ENCODE measurements at places on chromosomes 3 and 15.

- no peak for DNase-seq
These were observed 7.9 kb downstream of the MESP2 start for GRCh38 chr15:89783861-89784685.

DNA sequence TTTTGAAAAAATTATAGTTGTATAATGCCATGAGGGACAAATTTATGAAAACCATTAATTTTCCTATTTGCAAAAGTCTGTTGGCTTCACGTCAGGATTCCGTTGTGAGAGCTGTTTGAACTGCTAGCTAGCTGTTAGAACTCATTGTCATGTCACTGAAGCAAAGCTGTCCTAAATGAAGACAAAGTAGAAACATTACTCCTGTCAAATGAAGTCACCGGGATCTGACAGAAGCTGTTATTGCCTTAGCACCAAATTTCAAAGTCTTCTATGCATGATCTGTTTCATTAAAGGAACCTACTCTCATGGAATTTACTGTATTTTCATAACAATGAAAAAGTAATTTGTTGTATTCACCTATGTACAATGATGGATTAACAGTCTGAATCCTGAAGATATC lies 479.8 kb downstream of the PLOD2 start:
- DNase-seq = no peak

GRCh38 chr15:74389241-74390048 lies 22.0 kb upstream of the CYP11A1 start:
- no peak for DNase-seq

DNA sequence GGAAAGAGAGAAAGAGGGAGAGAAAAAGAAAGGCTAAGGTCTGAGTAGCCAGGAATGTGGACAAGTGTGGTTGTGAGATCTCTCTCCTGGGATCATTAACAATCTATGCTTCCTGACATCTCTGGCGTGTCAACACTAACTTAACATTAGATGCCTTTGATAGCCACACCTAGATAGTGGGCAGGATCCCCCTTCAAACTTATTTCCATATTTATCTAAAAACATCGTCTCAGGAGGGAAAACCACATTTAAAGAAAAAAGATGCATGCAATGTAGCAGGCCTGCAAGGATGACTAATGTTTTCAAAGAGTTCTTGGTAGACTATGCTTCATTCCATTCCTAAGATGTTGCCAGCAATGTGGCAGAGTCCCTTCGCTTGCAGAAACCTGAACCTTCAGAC lies 80.9 kb downstream of the MLH1 start:
- no peak for DNase-seq

GRCh38 chr3:151196434-151196833 lies 6.6 kb downstream of the GPR171 start:
- no peak for DNase-seq

DNA sequence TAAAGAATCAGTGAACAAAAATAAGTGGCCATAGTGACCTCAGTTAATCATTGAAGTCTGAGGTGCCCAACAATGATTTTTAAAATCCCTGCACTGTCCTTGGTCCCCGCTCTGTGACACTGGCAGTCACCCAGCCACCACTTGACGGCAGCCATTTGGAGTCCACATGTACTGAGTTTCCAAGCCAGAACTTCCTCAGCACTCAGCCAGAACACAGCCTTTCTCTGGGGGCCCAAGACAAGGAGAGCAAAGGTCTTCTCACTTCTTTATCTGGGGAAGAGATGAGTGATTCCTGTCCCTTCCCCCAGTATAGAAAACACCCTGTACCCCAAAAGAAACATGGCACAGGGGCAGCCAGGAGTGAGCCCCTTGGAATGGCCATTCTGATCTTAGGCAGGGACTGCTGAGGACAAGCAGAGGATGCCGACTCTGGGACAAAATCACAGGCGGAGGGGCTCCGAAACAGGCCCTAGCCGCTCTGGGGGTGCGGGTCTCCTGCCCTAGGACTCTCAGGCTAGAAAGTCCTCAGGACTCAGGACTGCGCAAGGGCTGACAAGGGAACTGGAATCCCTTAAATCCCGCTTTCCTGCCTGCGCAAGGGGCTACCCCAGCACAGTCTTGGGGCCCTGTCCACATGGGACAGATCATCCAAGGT lies 12.8 kb downstream of the PAK6 start:
- no peak for DNase-seq

Data from activated T-helper 1 cell treated with anti-CD3 and anti-CD28 coated beads, Interleukin-2, amount 50 U/mL, for 16 hours (primary cell).